GM23248 (cell line): ENCODE measurements at places on chromosomes 7 and 10. TPM values are rescaled to one million over a fixed set of nuclear protein-coding genes. Genes with fewer than 3 reads are reported as not detected.

Gene EIF5AL1
- 0.63 and 0.65 TPM in 2 replicates for total RNA-seq

Gene CALML5
- not detected in 2 replicates for total RNA-seq

Gene HYAL4
- total RNA-seq: not detected in 2 replicates

Gene FFAR4
- not detected in 2 replicates for total RNA-seq

Gene AKR1C2
- 9.6 and 13.7 TPM in 2 replicates for total RNA-seq

Gene ASB15
- total RNA-seq: not detected in 2 replicates
